ENCODE measurements at places on chromosomes 16 and 17. TPM values are rescaled to one million over a fixed set of nuclear protein-coding genes. Genes with fewer than 3 reads are reported as not detected.

NOD2 gene
- total RNA-seq = 0.80 TPM

SLFN12 gene
- 34.8 TPM for total RNA-seq

CTRL gene
- 0.71 TPM for total RNA-seq

DNAJA2 gene
- total RNA-seq = 65.7 TPM

LYRM9 gene
- 8.0 TPM for total RNA-seq

CD7 gene
- total RNA-seq = 1.6 TPM

GRCh38 chr17:31550389-31551056 is 159.0 kb downstream of the RAB11FIP4 start:
- DNase-seq = no peak

DNA sequence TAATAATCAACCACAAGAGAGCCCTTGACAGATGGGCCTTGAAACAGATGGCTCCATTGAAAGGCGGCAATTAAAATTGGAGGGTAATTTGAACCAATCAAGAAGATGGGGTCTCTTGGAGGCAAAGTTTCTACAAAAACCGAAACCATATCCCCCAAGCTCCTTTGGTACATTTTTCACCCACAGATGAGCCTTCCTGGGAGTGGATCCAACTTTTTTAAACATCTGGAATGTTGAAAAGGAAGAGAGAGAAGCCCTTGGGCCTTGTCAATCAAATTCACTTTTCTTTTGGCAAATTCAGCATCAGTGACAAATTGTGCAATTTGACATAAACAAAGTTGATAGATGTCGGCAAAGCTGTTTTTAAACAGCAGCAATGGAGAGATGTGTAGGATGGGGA is 13.2 kb upstream of the NUP93 start:
- no peak for DNase-seq

- no peak for DNase-seq
Measured at GRCh38 chr17:59620064-59620359, 317 bp downstream of the CLTC start.

GRCh38 chr16:3837851-3838586 is 42.5 kb downstream of the CREBBP start:
- DNase-seq = no peak

GRCh38 chr16:71896764-71897368 is 1.5 kb downstream of the IST1 start:
- DNase-seq = no peak

DNA sequence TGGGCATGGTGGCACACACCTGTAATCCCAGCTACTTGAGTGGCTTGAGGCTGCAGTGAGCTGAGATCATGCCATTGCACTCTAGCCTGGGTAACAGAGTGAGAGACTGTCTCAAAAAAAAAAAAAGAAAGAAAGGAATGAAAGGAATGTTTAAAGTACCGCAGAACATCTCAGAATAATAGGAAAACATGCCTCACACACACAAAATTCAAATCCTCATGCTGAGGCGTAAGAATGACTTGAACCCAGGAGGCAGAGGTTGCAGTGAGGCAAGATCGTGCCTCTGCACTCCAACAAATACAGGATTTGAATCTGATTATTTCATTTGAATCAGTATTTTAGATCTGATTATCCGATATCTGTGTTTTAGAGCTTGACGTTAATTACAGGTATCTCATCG is 21.3 kb upstream of the GAA start:
- peak; percentile 9 for DNase-seq

- DNase-seq = no peak
Measured at GRCh38 chr17:4160294-4160859, 17.4 kb downstream of the CYB5D2 start.

DNA sequence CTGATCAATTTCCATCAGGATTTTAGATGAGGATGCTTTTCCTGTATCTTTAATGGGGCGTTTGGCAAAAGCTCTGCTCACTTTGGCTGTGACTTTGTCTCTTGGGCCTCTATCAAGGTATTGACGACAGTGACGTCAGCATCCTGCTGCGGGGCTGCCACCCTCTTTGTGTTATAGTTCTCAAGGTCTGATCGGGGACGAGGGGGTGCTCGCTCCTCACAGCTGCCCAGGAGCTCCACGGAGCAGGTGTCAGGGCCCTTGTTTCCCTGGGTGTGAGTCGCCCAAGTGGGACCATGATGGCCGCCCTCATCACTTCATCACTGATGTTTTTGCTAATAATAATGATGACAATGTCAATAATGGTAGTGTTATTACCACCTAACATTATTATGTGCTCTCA is 65.4 kb downstream of the CMIP start:
- DNase-seq = no peak

GRCh38 chr16:82660075-82660645 is 33.4 kb downstream of the CDH13 start:
- peak; percentile 97 for DNase-seq

DNA sequence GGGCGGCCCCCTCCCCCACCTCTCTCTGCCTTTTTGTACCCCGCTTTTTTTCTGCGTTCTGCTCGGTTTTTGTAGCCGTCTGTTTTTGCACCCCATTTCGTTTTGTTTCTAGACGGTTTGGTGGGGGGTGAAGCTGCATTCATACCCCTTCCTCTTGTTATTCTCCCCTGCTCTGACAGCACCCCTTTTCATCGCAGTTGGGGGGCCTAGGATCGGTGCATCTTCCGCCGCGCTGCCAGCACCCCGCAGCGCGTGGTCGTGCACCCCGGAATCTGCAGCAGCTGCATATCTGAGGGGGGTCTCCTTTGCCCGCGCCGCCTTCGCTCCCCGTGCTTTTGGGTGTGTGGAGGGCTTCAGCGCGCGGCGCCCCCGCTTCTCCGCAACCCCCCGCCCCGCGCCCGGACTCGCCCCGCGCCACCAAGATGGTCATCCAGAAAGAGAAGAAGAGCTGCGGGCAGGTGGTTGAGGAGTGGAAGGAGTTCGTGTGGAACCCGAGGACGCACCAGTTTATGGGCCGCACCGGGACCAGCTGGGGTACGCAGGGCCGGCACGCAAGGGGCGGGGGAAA is 455 bp downstream of the ATP1B2 start:
- no peak for DNase-seq

GRCh38 chr16:79677799-79678530 is 77.4 kb upstream of the MAF start:
- DNase-seq = peak; percentile 98

DNA sequence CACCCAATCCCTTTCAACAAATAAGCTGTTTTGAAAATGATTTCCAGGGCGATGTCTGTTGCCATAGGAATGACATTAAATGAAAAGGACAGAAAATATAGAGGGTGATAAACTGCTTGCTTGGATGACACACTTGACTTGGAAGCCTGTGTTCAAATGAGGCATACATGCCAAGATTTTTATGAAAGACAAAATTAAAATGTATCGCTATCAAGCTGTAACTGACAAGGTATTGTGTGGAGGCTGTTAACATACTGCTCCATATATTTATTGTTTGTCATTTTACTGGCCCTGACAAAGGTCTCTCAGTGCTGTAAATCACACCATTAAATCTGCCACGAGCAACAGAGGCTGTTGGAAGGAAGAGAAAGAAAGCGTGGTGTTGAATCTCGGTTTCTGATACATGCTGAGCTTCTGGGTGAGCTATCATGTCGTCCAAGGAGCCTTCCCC is 456.2 kb upstream of the SALL1 start:
- DNase-seq = no peak

- no peak for DNase-seq
Measured at GRCh38 chr16:6678586-6678985, 654.1 kb upstream of the RBFOX1 start.

- no peak for DNase-seq
Measured at GRCh38 chr17:36136036-36136435, 32.4 kb downstream of the CCL4 start.

DNA sequence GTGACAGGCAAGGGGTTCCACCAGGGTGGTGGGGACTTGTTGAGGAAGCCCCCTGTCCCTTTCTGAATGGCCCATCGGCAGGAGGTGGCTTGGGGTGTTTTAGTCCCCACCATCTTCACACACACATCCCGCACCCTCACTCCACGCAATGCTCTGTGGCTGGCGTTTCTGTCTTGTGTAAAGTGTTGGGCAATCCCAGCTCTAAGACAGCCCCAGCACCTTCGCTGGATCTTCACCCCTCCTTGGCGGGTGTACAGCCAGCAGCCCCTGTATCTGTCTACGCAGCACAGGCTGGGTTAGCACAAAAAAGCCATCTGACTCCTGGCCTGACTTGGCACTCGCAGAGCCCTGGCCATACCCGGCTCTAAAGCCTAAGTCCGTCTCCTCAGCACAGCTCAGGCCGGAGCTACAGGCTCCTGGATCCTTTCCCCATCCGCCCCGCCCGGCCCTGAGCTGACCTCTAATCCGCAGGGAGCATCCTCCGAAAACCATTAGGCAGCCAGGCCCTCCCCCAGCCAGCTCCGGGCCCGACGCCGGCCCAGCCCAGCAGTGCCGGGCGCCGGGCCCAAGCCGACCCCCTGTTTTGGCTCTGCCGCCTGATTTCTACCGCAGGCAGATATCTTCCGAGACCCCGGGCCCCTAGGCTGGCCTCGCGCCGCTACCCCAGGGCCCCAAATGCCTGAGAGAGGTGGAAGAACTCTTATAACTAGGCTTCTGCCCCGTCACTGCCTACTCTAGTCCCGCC is 42.4 kb upstream of the TAC4 start:
- no peak for DNase-seq

DNA sequence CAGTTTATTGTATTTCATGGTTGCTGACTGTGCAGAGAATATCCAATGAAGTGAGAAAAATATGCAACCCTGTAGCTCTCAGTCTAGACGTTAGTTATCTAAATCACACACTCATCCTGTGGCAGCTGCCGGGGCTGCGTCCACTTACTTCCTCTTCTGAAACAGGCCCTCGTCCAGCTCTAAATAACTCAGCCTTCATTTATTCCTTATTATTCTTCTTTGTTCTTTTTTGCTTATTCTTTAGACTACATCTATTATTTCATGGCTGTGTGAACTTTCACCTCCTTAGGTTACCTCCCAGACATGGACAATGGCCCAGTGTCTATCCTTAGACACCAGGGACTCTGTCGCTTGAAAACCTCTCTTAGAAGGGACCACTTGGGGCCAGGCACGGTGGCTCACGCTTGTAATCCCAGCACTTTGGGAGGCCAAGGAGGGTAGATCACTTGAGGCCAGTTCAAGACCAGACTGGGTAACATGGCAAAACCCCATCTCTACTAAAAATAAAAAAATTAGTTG is 3.4 kb upstream of the THUMPD1 start:
- no peak for DNase-seq

DNA sequence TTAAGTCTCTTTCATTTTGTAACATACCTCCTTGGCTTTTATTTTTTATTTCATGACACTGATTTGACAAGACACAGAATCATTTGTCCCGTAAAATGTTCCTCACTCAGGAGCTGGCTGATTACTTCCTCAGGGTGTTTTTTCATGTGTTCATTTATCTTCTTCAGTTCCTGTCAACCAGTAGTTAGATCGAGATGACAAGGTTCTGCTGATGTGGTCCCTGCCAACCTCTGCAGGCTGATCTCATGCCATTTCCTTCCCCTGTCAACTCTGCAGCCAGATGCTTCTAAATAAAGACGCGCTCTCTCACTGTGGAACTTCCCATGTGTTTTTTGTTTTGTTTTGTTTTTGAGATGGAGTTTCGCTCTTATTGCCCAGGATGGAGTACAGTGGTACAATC is 8.1 kb upstream of the CXCL16 start:
- no peak for DNase-seq

GRCh38 chr17:78634154-78634553 is 57.0 kb upstream of the DNAH17 start:
- no peak for DNase-seq

DNA sequence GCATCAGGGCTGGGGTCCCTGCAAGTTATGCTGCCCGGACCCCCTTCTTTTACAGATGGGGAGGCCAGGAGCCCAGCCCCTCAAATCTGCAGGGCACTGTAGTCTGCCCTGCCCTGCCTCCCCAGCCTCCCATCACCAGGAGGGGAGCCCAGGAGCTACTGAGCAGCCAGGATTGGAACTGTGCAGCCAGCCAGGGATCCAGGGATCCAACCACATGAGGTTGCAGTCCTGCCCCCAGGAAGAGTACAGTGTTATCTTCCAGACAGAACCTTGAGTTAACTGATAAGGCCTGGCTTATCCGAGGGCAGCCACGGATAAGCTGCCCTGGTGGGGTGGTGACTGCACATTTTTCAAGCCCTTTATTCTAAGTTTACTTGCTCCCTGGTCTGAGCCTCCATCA is 11.4 kb upstream of the NDRG4 start:
- no peak for DNase-seq

GRCh38 chr16:14475370-14476139 is 154.5 kb downstream of the PARN start:
- DNase-seq = no peak

DNA sequence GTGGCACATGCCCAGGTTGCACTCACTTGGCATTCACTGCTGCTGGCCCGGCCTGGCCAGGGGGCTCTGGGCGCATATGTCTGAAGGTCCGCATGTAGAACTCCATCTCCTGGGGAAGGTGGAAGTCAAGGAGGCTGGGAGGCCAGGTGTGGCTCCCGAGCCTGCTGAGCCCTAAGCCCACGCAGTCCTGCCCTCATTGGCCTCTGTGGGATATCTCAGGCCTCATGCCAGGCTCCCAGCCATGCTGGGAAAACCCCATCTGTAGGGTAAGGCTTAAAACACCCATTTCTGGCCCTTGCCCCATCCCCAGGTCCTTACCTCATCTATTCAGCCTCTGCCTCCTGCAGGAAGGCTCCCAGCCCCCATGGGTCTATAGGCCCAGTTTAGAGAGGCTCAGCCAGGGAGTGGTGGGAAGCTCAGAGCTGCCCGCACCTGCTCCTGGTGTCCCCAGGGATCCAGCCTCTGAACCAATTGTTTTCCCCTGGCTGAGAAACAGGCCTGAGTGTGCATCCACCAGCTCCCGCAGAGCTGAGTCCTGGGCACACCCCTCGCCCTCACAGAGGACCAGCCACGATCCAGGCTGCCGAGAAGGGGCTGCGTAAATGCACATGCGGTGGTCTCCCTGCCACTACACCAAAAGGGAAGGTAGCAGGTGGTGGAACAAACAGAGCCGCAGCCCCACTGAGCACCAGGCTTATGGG is 2.3 kb upstream of the TPPP3 start:
- peak; percentile 86 for DNase-seq

DNA sequence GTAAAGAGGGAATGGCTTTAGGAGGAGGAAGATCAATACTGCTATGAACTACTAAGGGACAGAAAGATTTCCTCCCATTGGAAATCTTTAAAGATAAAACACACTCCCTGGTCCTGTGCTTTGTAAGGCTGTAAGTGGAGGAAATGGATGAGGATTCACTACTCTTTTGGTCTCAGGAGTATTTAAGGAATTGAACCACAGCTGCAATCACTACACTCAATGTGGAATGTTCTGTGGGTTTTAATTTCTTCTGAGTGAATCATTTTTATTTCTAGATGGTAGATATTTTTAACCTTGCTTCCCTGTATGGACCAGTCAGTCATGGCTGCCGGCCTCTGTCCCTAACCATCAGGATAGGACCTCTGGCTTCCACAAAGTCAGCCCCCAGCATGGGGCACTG is 65.6 kb downstream of the SDR42E1 start:
- peak; percentile 88 for DNase-seq
